ENCODE measurements at places on chromosomes 2 and 18.
A peak's percentile ranks its signal among the peaks of the same experiment; 100 is the strongest.

GRCh38 chr18:3029215-3029952 lies 16.4 kb upstream of the LPIN2 start:
- DNase-seq: no peak

GRCh38 chr2:185979546-185980071 lies 241.0 kb downstream of the FSIP2 start:
- no peak for DNase-seq

- no peak for DNase-seq
Measured at GRCh38 chr2:219506802-219507526, 7.3 kb upstream of the ASIC4 start.

DNA sequence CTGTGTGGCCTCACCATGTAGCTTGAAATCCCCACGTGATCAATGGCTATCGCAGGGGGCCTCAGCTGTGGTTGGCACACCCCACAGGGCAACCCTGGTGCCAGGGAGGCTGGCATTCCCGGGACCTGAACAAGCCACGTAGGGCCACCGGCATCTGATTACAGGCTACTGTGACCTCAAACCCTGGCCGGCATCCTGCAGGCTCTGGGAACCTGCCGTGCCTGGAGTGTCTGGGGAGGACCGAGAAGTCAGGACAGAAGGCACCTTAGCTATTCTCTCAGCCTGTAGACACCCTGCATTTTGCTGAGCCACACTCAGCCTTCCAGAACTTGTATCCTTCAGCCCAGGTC lies 213.0 kb downstream of the GLI2 start:
- DNase-seq: no peak

DNA sequence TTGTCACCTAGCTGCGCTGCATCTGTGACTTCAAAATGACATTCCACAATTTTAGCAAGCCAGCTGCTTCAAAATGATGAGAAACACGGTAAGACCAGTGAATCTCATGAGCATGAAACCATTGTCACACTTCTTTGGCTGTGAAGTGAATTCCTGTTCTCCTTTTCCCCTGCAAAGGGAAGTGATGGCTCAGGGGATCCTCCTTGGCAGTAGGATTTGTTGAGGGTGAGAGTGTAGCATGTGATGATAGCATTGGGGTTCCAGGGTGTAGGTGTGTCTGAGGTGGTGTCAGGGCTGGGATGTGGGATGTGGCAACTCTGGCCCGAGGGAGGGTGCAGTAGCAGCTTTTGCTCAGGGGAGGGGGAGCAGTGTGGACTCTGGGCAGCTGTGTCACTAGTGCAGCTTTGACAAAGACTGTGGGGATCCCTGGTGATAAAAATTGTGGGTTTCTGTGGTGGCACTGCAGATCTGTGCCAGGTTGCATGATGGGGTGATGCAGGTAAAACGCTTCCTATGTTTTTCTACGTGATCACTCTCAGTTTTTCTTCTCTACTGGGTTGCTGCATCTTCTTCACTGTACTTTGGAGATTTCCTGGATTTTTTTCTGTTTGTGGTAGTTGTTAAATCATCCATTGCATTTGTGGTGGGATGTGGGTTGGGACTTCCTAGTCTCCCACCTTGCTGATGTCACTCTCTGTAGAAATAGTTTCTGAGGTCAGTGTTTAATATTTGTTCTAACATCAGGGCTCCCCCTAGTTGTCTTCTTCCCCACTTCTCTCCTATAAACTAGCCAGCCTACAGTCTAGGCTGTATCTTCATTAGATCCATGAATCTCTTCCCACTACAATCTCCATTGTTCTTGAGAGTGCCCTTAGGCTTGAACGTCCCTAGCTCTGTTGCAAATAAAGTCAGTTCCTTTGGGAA lies 107.0 kb downstream of the ACTR3 start:
- DNase-seq: no peak

- DNase-seq: peak; percentile 60
Measured at GRCh38 chr18:25351777-25352628, at the start of gene ZNF521. Gene ZNF521 (minus strand): TSS chr18:25352166. CDS start chr18:25350946, 1,220 bp downstream.

GRCh38 chr2:219405451-219405850 lies 12.7 kb upstream of the DES start:
- DNase-seq: no peak

GRCh38 chr2:57602733-57603132 lies 443.9 kb upstream of the VRK2 start:
- no peak for DNase-seq

DNA sequence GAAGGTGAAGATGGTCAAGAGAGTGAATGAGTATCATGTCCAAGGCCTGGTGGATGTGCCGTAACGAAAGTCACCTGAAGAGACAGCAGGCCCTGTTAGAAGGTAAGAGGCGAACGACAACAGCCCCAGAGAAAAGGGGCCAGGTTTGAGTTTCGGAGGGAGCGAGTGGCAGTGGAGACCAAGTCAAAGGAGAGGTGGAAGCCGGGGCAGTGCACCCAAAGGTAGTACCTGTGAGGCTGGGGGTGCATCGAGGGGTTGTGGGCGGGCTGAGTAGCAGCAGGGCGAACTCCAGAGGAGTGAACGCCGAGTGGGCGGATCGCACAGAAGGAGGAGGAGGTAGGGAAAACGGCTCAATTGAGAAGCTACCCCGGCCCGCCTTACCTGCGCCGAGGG lies 358 bp downstream of the USP37 start:
- no peak for DNase-seq

- no peak for DNase-seq
Measured at GRCh38 chr2:122186761-122187222, 431.3 kb downstream of the TSN start.

- DNase-seq: no peak
Measured at GRCh38 chr2:185807351-185807750, 68.7 kb downstream of the FSIP2 start.

DNA sequence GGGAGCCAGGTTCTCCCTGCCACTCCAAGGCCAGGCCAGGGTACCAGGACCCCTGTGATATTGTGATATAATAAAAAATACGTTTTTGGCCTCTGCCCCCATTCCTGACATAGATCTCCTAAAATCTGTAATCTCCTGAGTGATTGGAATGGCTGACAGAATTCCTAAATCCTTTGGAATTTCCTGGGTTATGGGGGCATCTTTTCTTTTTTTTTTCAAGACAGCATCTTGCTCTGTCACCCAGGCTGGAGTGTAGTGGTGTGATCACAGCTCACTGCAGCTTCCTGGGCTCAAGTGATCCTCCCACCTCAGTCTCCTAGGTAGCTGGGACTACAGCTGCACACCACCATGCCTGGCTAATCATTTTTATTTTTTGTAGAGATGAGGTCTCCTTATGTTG lies 26.2 kb upstream of the TUBB6 start:
- DNase-seq: no peak

- DNase-seq: no peak
Measured at GRCh38 chr2:109563288-109563687, 50.5 kb downstream of the SEPTIN10 start.

GRCh38 chr18:24835751-24836150 lies 375.3 kb downstream of the HRH4 start:
- DNase-seq: no peak

DNA sequence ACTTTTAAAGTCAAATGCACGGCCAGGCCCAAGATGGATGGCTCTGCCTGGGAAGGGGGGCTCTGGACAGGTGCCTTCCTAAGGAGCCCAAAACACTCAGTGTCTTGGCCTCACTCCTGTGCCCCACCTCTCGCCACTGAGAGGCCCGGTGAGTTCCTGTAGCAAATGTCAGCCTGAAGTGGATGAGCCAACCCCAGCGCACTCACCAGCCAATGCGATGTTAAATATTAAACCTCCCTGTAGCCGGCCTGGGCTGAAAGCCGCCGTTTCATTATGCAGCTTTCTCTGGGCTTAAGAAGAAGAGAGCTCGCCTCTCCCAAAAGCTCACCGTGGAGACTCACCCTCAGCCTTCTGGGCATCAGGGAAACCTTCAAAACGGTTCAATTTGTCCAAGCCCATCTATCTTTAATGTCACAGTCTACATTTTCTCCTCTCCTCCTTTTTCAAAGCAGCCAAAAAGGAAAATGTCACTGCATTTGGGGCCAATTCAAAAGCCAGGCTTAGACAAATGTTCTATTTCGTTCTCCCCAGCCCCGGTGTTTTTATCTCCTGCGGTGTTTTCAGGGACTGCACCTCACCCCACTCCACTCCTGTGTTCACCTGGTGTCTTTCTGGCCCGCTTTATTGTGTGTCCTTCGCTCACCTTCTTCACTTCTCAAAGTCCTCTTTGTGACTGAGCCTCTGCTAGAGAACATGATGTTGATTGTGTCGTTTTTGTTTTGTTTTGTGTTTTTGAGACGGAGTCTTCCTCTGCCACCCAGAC lies 124.0 kb downstream of the NRP2 start:
- DNase-seq: no peak

DNA sequence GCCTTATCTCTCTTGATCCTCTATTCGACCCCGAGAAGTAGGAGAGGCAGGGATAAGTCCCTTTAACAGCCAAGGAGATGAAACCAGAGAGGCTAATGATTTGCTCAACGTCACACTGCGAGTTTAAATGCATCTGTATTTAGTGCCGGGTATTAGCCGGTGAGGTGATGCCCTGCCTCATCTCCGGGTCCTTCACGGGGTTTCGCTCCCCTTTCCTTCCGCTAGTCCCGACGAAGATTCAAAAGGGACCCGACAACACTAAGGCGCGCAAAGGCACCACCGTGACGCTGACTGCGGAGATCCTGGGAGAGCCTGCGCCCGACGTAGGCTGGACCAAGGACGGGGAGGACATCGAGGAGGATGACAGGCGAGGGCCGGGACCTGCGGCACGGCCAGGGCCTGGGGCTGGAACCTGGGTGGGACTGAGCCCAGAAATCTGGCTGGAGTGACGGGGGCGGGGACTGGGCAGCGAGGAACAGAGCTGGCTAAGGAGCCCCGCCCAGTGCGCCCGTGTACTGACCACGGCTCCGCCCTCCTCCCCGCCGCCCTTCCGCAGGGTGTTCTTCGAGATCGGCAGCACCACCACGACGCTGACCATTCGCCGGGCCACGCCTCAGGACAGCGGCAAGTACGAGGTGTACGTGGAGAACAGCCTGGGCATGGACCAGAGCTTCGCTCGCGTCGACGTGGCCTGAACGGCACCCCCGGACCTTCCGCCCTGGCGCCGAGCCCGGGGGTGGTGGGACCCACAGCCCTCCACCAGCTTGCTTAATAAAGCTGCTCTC lies 1.0 kb upstream of the GMPPA start:
- peak; percentile 57 for DNase-seq

DNA sequence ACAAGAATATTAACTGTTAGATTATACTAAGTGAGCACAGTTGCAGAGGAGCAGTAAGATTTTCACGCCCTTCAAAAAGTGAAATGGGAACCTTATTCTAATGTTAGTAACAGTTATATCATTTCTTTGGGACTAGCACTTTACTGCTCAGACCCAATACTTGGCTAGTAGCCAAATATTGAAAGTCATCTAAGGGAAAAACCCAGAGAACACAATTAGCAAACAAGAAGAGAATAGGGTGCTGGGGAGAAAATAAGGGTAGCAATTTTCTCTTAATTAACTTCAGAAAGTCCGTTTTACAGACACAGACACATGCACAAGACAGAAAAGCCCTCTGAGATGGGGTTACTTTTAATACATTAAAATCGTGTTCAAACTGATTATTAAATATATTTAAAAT lies 71.8 kb downstream of the ID2 start:
- no peak for DNase-seq

DNA sequence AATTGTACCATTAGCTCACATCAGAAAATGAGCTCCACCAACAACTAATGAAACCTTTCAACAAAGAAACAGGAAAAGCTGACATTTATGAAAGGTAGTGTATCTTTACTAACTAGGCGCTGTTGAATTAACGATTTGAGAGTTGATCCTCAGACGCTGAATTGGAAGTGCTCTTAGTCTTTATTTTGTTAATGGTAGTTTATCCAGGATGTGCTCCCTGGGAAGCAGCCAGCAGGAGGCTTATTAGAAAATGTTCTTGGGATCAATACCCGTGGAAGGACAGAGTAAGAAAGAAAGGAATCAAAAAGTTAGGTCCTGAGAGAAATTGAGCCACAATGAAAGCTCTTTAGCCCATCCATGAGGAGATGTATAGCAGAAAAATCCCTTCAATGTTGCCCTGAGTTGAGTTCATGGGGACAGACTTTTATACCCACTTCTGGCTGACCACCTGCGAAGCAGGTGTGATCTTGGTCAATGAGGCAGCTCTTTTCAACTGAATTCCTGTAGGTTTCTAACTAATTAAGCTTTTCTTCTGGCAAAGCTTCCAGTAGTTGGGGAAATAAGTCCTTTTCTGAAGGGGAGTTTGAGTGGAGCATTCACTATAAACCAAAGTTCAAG lies 492.6 kb upstream of the REG3G start:
- DNase-seq: no peak

DNA sequence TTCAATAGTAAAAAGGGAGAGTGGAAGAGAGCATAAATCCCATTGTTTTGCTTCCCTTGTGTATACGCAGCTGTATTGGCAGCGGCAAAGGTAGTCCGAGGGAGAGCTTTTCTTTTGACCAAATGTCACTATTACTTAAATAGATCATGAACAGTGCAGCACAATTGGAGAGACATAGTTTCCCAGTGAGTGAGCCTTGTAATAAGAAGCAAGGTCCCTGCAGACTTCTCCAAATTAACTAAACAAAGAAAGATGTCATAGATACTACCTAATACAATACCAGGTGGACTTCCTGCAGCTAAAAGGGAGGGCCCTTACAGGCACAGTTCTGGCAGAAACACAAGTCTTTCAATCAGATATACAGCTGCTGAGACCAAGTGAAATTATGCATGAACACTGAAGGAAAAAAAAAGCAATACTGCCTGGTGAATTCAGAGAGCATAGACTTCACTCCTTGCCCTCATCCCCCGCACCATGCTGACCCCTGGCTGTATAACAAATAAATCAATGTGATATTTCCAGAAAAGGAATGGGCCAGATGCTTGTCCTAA lies 404.7 kb upstream of the CDH2 start:
- no peak for DNase-seq

GRCh38 chr2:216034065-216034464 lies 20.7 kb upstream of the MREG start:
- peak; percentile 74 for DNase-seq

DNA sequence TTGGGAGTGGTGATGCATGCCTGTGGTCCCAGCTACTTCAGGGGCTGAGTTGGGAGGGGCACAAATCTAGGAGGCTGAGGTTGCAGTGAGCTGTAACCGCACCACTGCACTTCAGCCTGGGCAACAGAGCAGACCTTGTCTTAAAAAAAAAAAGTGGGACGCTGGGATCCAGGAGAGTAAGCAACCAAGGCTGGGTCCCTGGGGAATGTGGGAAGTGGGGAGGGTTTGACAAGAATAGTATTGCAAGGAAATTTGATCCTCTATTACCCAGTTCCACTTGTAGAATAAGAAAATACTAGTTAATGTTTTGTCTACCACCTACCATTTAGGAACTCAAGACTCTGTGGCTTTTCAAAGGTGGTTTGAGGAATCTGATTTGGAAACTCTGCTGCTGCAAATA lies 21.1 kb upstream of the DYTN start:
- no peak for DNase-seq

- no peak for DNase-seq
Measured at GRCh38 chr2:106890606-106891005, 4.6 kb upstream of the ST6GAL2 start.
